NCI-H1694 treated with DMSO at 0.1 percent for 48 hours (cell line): ENCODE measurements at places on chromosomes 5 and 9.

DNA sequence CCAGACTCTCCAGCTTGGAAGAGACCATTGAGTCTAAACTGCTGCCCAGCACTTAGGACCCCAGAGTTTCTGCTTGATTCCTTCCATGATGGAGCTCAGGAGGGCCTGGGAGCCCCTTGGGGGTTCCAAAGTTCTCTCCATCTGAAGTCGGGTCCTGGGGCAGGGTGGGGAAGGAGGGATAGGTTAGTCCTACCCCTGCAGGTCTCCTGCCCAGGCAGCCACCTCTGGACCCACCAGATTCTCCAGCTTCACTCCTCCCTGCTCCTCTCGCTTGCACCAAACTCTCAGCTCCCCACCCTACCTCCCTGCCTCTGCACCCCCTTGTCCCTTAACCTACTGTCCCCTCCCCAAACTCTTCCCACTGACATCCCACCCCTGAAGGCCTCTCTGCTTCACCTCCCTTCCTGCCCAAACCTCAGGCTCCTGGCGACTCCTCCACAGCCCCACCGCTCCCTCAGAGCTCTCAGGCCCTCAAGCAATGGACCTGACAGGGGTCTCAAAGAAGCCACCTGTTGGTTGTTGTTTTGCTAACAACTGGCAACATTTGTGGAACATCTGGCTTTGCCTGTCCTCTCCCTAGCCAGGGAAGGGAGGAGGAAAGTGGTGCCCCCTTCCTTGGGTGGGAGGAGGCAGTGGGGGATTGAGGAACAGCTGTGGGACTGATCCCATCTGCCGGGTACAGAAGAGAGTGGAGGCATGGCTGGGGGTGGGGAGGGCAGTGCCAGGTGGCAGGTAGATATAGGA lies 137.5 kb downstream of the RGS3 start:
- DNase-seq: peak; percentile 58

- no peak for DNase-seq
These were observed 2.2 kb downstream of the SGCD start for GRCh38 chr5:156329171-156329611.

DNA sequence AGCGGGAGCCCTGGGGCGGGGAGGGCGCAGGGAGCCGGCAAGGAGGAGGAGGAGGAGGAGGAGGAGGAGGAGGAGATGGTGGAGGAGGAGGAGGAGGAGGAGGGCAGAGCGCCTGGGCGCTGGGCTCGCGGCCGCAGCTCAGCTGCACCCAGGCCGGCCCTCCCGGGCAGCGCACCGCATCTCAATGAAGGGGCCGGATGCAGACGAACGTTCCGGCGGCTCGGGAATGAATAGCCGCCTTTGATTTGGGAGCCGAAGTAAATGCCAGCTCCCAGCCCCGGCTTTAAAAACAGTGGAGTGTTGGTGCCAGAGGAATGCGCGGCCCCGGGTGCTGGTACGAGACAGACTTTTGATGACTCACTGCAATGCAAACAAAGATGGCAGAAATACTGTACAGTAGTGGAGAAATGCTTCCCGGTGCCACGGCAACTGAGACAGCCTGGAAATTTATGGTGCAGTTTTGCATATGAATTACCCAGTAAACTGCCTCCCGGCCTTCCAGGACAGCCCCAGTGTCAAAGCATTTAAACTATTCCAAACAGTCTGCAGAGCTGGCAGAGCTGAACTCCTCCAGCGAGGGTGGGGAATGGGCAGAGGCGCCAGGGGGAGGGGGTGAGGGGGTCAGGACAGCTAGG lies 43.1 kb downstream of the NACC2 start:
- peak; percentile 76 for DNase-seq

GRCh38 chr5:73902327-73903051 lies 276.5 kb downstream of the ARHGEF28 start:
- DNase-seq: peak; percentile 97

DNA sequence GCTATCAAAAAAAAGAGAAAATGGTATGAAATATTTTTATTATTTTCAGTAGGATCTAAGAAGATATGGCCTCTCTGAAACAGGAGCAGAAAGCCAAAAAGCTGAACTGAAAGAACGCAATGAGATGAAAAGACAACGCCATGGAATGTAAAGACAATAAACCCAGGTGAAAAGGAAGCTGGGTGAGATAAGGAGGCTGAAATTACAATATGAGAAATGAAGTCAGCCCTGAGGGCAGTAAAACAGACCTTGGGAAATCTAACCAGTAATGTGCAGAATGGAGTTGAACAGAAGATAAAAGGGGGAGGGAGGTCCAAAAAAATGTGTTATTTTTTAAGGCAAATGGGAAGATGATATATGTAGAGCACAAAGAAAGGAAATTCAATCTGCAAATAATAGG lies 265.3 kb downstream of the ENC1 start:
- DNase-seq: no peak

- DNase-seq: no peak
These were observed 719 bp downstream of the NOL8 start for GRCh38 chr9:92324431-92324830.

GRCh38 chr9:31702957-31703356 lies 681.5 kb upstream of the ACO1 start:
- no peak for DNase-seq

DNA sequence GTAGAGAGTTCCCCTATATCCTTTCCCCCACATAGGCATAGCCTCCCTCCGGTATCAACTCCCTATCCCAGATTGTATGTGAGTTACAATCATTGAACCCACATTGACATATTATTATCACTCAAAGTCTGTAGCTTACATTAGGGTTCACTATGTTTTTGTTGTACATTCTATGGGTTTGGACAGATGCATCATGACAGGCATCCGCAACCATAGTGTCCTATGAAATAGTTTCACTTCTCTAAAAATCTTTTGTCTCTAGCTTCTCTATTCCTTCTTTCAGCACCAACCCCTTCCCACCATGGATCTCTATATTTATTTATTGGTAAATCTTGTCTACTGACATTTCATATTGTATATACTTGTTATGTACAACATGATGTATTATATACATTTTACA lies 31.6 kb downstream of the TAF11L14 start:
- no peak for DNase-seq

DNA sequence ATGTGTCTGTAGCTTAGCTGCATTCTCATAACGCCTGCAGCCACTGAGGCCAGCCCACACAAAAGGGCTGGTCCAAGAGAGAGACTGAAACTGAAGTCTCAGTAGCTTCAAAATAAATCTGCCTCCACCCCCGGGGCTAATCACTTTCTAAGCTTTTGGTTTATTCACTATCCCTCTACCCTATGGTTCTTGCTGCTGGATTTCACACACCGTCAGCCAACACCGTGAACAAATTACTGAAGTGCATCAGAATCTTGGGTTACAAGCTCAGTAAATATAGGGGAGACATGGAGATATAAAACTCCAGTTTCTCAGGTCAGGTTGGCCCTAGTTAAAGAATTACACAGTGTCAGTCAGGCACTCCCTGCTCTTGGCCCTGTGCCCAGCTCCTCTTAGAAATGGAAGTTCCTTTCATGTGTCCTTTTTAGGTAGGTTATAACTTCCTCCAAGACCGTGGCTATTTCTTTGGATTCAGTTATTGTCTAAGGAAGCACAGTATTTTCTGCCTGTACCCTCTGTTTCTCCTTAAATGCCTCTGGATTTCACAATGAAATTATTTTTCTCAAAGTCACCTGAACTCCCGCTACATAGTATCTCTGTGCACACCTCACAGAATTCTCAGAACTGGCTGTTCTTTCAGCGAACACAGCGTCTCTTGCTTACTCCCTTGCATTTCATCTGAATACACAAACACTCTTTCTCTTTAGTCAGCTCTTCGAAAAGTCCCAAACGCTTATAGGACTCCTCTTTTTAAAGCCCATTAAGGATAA lies 112.5 kb downstream of the FAM174A start:
- DNase-seq: no peak

DNA sequence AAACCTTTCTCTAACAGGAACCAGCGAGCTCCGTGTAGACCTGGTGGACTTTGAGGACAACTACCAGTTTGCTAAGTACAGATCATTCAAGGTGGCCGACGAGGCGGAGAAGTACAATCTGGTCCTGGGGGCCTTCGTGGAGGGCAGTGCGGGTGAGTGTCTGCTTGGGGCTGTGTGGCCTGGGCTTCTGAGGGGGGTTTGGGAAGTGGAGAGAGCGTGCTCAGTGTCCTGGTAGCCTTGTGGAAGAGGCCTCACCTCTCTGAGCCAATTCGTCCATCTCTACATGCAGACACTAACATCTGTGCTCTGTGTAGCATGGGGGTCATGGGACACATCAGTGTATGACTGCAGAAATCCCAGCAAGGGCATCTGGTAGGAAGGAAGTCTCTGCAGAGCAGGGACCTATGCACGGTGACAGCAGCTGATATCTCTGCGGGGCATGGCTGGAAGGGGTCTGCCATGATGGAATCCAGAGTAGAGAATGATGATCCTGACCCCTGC lies 5.9 kb downstream of the FCN2 start:
- DNase-seq: no peak

GRCh38 chr9:114100536-114100935 lies 1.4 kb upstream of the KIF12 start:
- DNase-seq: no peak

DNA sequence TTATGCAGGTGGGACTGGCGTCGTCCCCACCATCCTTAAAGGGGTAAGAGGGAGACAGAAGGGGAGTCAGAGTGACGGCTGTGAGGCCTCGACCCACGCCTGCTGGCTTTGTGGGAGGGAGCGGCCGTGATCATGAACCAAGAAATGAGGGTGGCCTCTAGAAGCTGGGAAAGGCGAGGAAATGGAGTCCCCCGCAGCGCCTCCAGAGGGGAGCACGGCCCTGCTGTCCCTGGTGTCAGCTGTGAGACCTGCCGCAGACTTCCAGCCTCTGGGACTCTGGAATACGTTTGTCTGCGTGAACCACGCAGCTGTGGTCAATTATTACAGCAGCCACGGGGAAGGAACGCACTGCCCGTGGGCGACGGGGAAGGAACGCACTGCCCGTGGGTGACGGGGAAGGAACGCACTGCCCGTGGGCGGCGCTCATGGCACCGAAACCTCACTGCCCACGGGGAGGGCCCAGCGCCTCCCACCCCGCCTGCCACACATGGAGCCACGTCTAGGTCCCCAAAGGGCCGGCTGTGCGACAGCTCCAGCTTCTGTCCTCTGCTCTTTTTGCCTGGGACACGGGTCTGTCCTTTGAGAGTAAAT lies 108.8 kb upstream of the RAPGEF1 start:
- DNase-seq: no peak

- DNase-seq: peak; percentile 53
These were observed 29.0 kb downstream of the CXXC5 start for GRCh38 chr5:139676951-139677735.

GRCh38 chr9:72089451-72090130 lies 29.2 kb upstream of the C9orf57 start:
- no peak for DNase-seq

- no peak for DNase-seq
These were observed 50.9 kb downstream of the VCAN start for GRCh38 chr5:83522446-83522845.

GRCh38 chr5:124341066-124341858 lies 405.2 kb downstream of the ZNF608 start:
- no peak for DNase-seq

- no peak for DNase-seq
These were observed 423.9 kb downstream of the DMRT2 start for GRCh38 chr9:1473956-1474634.

GRCh38 chr5:6659941-6660684 lies 26.9 kb downstream of the SRD5A1 start:
- no peak for DNase-seq

DNA sequence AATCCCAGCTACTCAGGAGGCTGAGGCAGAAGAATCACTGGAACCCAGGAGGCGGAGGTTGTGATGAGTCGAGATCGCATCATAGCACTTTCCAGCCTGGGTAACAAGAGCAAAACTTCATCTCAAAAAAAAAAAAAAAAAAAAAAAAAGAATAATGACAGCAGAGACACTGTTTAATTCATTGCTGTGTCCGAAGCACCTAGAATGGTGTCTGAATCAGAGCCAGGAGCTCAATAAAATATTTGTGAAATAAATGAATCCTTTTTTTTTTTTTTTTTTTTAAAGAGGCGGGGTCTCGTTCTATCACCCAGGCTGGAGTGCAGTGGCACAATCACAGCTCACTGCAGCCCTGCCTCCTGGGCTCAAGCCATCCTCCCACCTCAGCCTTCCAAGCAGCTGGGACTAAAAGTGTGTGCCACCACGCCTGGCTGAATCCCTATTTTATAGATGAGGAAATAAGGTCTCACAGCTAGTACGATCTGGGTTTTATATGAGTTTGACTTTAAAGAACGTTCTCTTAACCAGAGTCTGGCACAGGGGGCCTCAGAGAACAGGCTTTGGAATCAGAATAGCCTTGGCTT lies 47.8 kb downstream of the THOC3 start:
- DNase-seq: no peak

DNA sequence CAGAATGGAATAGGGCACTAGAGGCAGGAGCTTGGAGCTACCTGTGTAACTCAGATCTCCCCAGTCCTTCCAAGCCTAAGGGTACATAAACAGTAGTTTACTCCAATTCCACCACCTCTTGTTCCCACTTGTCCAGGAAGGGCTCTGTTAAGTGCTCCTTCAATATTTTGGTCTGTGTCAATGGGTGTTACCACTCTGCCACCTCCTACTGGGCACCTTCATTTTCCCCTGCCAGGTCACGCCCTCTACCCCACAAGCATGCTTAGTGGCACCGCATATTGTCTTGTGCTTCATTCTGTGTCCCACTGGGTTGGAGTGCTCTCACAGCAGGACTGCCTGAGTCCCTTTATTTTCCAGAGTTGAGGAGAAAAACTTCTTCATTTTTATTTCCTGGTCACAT lies 459.8 kb downstream of the ARHGEF28 start:
- no peak for DNase-seq

DNA sequence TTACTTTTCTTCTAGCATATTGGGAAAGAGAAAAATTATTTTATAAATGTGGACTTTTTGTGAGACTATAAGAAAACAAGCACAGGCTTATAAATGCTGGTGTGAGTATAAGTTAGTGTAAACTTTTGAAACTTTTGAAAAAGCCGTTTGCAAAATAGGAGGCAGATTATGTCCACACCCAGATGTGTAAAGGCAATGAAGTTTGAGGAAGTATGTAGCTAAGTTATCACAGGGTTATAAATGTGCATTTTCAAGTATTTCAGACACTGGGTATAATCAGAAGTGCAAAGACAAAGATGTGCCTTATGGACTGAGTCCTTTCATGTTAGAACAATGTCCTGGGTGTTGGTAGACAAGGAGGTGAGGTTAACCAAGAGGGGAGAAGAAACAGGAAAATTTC lies 85.5 kb downstream of the ANXA1 start:
- DNase-seq: no peak

- no peak for DNase-seq
These were observed 50.9 kb downstream of the PRUNE2 start for GRCh38 chr9:76855015-76855414.
